ENCODE measurements at places on chromosomes 12 and 14.

DNA sequence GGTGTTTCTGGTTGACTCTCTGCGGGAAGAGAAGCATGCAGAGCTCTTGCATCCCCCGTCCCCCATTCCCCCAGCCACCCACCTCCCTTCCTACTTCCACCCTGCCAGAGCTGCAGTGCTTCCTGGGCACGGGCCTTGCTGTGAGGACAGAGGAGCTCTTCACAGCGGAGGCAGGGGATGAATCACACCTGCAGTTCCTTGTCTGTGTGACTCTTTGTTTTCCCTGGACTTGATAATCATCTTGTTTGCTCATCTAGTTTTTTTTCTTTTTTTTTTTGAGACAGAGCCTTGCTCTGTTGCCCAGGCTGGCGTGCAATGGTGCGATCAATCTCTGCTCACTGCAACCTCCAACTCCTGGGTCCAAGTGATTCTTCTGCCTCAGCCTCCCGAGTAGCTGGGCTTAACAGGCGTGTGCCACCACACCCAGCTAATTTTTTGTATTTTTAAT is 27.8 kb downstream of the ANKRD9 start:
- DNase-seq = no peak

DNA sequence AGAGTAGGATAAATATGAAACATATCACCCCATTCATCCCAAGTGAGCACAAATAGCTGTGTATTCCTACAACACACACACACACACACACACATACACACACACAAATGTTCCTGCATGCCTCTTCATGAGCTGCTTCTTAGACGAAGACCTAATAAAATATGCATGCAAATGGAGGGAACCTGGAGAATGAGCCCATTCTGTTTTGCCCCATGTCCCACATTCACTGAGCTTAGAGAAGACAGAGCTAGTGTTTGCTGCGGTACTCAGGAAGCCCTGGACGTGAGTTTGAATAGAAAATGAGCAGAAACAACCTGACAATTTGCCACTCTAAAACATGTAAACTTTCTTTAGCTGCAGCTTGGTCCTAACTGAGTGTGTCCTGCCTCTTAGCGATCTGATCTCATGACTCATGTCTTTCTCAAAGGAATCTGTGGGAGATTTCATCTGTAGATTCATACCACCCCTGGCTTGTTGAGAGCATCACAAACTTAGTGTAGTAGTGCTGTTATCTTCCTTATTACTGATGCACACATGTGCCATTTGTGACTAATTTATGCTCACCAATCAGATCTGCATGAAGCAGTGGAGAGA is 86.8 kb downstream of the ITPR2 start:
- DNase-seq = no peak

GRCh38 chr12:111297703-111298426 is 71.0 kb downstream of the PHETA1 start:
- no peak for DNase-seq

DNA sequence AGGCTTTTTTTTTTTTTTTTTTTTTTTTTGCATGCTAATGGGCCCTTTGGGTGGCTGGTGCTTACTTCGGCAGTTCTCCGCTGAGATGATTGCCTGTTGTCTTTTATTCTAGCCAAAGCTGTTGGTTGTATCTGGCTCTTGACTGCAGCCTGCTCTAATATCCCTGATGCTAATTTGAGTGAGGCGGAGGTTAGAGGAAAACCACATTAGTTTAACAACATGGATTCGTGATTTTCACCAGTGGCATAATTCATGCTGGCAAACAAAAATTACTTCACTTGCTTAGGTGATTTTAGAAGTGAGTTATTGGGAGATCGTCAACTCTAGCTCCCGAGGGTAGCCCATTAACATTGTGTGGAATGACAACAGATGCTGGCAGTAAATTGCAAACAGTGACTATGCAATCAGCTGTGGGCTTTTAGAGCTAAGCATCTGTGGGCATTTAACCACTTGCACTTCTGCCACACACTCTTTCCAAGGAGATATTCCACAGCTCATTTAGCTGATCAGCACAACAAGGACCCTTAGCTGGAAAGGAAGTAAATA is 97.6 kb upstream of the ZDHHC17 start:
- DNase-seq = no peak

GRCh38 chr12:39102474-39103209 is 197.3 kb upstream of the CPNE8 start:
- no peak for DNase-seq

DNA sequence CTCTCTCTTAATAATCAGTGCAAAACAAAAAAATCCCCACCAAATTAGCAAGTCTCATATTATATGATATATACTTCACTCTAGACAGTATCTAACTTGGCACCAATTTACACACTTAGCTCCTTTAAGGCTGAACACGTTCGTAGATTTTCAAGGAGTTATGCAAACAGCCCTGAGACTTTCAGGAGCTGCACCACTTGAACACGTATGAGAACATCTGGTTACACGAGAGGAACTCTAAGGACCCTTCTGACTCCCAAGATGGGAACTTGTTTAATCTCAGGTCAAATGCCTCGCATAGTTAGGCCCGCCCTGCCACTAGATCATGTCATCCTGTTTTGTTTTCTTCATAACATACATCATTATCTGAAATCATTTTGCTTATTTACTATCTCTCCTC is 10.0 kb downstream of the SPRING1 start:
- DNase-seq = no peak

Measured in GM19239 (cell line).